ENCODE measurements at places on chromosomes 1 and 21.

DNA sequence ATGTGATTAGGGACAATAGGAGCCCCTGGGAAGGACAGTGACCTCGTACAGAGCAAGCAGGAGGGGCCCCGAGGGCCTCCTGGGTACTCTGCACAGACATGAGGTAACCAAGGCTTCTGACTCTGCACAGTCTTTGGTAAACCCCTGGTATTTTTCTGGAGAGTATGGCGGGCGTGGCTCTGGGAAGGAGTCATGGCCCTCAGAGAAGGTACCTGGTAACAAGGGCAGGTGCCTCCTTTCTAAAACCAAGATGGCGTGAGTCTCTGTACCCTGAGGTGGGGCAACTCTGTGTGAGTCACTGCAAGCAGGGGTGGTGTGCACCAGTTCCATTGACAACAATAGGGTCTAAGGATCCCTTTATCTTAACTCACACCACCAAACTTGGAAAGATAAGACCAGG, 39.9 kb upstream of the SLC19A1 start:
- DNase-seq, result no peak

GRCh38 chr1:234628089-234628488, 18.1 kb upstream of the IRF2BP2 start:
- no peak for DNase-seq

DNA sequence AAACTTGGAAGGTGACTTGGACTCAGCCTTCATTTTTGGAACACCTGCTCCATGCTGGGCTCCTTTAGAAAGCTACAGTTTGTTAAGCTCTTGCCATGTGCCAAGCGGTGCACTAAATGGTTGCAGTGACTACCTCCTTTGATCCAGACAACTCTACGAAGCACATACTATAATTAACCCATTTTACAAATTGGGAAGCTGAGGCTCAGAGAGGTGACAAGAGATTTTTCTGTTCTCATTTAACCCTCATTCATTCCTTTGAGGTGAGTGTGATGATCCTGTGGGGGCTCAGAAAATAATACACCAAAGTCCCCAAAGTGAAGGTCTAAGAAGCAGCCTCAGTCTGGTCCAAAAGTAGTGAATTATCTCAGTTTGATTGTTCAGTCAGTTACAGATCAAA, 1.6 kb upstream of the PAQR7 start:
- no peak for DNase-seq

GRCh38 chr21:29704719-29705118, 235.1 kb downstream of the GRIK1 start:
- no peak for DNase-seq

DNA sequence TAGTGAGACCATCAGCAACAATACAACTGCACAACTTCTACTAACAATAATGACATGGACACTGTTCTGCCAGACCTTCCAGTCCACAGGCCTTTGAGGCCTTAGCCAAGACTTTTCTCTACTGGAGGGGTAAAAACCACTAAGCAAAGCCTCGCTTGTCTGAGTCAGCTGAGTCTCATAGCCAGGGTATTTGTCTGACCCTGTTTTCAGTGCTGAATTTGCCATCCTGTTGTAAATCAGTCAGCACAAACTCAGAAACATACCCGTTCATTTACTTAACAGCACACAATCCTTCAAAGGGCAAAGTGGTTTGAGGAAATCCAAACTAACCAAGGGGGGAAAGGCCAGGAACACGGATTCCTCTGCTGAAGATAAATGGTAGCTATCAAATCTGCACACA, 537.8 kb downstream of the SMYD3 start:
- DNase-seq, result no peak

- no peak for DNase-seq
Measured at GRCh38 chr1:224251741-224252146, 68.7 kb downstream of the DEGS1 start.

- no peak for DNase-seq
Measured at GRCh38 chr21:23690316-23690715, 1917.0 kb downstream of the MRPL39 start.

DNA sequence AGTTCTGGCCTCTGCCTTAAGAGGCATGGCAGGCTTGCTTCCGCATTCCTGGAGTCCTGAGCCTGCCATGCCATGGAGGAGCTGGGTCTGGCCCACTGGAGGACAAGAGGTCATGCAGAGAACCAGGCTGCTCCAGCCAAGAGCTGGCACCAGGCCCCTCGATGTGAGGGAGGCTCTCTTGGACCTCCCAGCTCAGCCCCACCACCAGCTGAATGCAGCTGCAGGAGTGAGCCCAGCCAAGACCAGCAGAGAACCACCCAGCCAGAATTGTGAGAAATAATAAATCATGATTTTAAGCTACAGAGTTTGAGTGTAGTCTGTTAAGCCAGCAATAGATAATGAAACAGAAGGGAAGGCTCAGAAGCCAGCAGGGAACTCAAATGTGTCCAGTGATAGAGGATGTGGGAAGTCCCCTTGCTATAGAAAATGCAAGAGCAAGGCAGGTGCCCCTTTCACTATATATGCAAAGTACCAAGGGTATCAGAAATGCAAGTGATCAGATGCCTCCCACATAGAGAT, 118.4 kb downstream of the HIVEP3 start:
- DNase-seq, result no peak

- DNase-seq, result no peak
Measured at GRCh38 chr1:90067194-90067931, 72.5 kb downstream of the ZNF326 start.

GRCh38 chr21:43191521-43191920, 22.7 kb downstream of the CRYAA start:
- no peak for DNase-seq

DNA sequence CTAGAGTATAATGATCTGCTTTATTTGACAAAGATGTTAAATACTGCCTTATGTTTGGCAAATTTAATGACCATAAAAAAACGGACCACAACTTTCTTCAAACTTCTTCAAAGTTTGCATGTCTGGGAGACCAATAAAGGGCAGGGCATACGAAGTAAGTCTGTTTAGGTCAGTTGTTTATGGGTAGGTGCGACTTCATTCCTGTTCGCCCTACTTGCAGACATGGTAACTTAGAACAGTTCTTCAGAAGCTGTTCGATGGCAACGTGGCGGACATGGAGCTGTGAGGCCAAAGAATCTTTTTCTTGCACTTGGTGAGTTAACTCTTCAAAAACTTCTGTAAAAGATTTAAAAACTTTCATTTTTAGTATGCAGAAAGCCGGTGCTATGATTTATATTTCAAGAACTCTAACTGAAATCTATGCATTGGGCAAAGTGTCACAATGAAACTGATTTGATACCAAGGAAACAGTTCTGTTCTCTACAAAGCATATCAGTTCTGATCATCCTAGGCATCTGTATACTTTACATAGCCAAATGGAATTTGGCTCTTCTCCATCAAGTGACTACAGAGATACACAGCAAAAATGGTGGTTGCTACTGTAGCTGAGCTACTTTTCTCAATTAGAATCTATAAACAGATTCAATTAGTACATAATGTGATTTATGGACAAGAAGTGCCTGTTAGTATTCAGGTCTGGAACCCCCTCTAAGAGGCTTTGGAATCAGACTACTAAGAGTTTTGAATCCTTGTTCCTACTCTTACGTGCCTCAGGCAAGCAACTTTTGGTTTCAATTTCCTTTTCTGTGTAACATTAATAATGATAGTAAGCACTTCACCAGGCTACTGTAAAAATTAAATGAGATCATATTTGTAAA, 25.7 kb downstream of the C21orf91 start:
- DNase-seq, result no peak

- DNase-seq, result no peak
Measured at GRCh38 chr1:58338081-58338480, 208.4 kb downstream of the OMA1 start.

DNA sequence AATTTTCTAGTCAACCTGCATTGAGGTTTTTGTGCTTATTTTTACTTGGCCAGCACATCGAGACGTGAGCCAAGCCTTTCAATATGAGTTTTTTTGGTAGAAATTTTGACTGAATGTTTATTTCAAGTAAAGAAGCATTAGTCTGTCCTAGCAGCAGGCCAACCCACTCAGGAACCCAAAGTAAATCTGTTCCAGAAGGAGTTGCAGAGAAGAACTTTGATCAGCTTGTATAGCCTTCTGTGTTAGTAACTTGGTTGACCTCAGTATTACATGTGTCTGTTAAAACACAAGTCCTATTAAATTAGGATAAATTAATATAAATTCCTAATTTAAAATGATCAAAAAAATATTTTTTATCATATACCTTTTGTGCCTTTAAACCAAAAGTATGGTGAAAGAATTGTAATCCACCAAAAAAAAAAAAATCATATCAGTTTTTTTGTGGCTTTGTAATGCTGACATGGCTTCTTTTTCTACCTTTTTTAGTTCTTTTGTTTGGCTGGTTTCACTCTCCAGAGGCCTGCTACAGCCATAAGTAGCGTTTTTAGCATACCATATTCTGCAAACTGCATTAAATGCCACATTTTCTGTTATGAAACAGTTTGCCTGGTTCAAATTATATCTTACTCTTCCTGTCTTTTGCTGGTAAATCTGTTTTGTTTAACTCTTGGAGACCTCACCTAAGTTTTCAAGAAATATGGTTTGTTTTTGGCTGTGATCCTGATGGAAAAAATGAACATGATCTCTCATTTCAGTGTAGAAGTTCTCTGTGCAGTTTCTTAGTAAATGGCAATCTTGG, 39.5 kb downstream of the ATF6 start:
- DNase-seq, result no peak

- DNase-seq, result no peak
Measured at GRCh38 chr1:37755290-37755689, 9.6 kb downstream of the EPHA10 start.

- DNase-seq, result no peak
Measured at GRCh38 chr21:38300141-38300578, 43.4 kb downstream of the KCNJ15 start.

GRCh38 chr1:236716160-236716559, 29.9 kb downstream of the ACTN2 start:
- DNase-seq, result no peak
